ENCODE measurements at places on chromosomes 12 and 14.

GRCh38 chr12:4027412-4027811 lies 154.2 kb upstream of the PARP11 start:
- no peak for DNase-seq

DNA sequence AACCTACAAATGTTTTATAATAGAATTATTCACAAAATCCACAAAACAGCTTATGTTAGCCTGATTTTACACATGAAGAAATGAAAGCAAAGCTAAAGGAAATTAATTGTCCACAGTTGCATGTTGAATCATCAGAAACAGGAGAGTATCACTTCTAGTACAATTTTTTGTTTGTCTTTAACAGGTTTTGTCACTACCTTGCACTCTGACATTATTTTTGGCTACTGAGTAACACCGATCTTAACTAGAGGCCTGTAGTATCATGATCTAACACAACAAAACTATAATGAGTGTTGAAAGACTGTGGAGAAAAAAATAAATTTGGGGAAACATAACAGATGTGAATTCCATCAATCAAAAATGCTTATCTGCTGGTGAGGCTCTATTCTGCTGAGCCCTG lies 60.1 kb downstream of the TAOK3 start:
- DNase-seq = no peak

DNA sequence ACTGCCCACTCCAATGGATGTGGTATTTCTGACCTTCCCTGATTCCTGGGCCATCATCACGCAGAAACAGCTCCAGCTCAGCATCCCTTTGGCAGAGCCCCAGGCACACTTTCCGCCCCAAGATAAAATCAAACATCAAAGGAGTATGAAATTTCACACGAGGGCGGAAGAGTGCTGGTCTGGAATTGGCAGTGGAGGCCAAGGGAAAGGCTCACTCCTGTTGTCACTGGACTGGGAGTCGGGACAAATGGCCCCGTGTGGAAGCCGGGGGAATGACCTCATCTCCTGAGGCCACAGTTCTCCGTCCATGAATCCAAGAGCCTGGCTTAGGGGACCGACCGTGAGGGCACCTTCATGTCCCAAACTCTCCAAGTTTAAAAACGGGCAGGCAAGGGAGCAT lies 40.9 kb downstream of the FZD10 start:
- DNase-seq = no peak

- no peak for DNase-seq
These were observed 16.9 kb downstream of the WSB2 start for GRCh38 chr12:118044075-118044474.

- no peak for DNase-seq
These were observed 42.2 kb downstream of the FBXL14 start for GRCh38 chr12:1552171-1552570.
